Right ventricle myocardium inferior (tissue), 1 donor: ENCODE measurements at places on chromosomes 4 and X. TPM values are rescaled to one million over a fixed set of nuclear protein-coding genes. Genes with fewer than 3 reads are reported as not detected.

IQCM gene
- not detected for total RNA-seq

DNA sequence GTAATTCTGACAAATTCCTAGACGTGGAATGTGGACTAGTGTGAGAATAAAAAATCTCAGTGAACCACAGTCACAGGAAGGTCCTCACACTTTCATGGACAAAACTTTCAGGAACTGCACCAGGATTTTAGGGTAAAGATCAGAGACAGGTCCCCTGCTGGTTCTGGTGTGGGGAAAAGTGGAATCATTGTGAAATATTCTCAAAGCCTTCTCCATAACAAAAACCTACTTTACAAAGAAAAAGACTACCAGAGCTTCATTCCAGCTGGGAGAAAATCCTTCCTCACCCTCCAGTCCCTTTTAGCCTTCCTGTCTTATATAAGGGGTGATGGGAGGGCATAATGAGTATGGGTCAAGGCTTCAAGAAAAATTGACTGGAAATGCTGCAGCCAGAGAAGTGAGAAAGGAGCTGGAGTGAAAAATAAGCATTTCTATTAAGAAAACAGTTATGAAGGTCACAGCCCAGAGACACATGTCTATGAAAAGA, 325.8 kb downstream of the ARAP2 start:
- DNase-seq = no peak

DNA sequence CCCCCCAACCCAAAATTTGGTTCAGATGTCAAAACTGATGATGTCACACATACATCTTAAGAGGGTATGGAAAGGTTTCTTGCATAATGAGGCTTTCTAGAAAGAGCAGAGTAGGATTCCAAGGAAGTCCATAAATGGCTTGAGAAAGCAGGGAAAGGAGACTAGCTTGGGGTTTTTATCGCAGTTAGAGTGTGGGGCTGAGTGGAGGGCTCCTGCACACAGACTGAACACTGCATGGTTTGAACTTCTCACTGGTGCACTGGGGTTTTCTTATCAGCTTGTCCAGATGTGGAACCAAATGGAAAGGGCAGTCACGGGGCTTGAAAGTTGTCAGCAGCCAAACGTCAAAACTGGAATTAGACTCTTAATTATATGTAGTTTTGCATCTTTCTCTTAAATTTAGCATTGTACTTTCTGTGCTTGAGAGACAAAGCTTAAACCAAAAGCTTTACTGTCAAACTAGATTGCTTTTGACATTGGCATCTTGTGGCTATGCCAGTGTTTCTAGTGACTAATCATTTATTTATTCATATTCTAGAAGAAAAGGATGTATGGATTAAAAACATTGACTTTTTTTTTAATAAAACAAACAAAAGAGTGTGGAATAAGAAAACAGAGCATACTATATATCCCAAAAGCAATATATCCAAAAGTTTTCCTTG, 78.3 kb upstream of the STIM2 start:
- DNase-seq = no peak

DNA sequence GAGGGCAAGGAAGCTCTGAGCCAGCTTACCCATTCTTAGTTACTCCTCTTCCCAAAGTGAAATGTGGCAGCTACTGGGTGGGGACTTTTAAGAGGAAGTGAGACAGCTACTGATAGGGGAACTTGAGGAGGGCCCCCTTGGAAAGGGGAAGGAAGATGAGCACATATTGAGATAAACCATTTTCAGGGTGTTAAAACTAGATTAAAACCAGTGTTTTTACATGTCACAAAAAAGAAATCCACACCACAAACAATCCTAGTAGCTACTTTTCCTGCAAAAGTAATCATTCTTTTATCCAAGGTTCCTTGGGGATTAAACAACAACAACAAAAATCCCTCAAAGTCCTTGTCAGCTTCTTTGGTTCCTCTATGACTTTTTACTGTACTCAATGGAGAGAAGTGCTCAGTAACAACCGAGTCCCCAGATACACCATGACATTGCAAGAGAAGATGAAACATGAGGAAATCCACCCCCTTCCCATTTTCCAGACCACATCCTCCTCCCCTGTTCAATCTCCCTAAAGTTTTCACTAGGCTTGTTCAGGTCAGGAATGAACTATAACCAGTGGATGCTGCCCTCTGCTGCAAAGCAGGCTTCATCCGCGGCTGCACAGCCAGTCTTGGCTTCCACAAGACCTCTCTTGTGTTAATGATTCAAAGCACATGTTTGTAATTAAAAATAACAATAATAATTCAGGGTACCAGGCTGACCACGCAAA, 113.5 kb upstream of the TMEM164 start:
- no peak for DNase-seq

GRCh38 chr4:128979934-128980333, 113.4 kb downstream of the SCLT1 start:
- DNase-seq = no peak

DNA sequence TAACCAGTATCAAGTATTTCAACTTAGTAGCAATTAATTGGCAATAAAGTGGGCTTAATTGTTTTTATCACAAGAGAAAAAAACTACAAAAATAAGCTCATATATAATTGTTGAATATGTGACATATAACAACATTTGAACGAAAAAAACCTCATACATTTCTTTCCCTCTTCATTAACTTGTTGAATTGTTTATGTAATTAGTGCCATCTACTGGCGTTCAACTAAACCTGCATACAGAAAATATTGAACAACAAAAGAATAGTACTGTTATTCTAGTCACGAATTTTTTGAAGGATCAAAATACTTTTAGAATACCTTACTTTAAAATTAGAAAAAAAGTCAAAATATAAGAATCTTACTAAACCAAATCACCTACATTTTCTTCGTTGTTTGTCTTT, 586.5 kb upstream of the FTHL17 start:
- DNase-seq = no peak
